ENCODE measurements at places on chromosomes 12 and 14.

DNA sequence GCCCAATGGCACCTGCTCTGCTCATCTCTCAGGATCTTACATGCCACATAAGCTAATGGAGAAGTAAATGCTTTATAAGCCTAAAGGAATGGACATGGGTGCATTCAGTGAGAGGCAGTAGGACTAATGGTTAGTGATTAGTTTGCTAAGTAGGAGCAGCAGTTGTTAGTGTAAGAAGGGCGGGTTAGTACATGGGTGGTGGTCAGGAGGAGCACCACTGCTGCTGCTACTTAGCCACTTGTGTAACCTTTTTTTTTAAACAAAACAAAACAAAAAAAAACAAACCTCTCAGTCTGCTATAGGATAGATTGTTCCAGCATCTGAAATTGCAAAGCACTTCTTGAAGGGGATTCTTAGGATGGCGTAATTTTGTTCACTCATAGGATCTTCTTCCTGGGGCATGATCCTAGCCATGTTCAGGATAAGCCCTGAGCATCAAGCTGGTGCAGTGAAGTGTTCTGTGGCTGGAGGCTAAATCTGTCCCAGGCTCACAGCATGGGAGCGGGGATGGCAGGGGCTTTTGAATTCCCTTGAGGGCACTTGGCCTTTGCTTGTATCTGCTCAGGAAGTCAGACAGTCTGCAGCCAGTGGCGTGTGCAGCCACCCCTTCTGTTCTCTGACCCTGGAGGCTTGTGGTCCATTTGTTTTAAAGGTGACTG lies 63.6 kb downstream of the CHST11 start:
- DNase-seq = no peak

- no peak for DNase-seq
Observed at GRCh38 chr12:29744365-29744764, 39.4 kb downstream of the TMTC1 start.

DNA sequence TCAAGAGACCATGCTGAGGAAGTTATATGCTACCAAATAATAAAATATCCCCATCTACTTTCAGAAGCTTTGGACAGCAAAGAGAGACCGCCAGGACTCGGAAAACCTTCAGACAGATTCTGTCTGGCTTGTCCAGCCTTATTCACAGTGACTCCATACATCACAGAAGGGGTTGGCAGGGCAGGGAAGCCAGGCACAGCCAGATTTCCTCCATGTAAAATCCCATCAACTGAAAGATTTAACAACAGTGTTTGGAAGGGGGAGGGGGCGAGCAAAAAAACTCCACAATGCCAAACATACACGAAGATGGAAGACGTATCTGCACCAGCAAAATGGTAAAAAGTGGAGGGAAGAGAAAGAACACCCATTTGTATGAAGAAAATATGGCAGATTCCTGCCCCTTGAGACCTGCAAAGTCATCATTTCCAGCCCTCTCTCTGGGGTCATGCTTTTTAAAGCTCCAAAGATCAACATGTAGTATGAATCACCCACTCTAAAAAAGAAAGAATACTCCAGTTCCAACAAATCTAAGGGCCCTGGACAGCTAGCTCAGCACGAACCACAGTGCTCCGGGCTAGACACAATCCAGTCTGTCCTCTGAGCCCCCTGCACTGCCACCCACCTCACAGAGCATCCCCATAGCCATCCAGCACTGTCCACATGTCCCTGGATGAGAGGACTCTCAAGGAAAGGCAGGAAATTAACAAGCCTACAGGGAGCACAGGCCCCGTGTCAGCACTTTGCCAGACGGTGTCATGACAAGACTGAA lies 116.4 kb downstream of the DICER1 start:
- DNase-seq = no peak

GRCh38 chr12:113097716-113098440 lies 37.7 kb downstream of the RASAL1 start:
- no peak for DNase-seq

DNA sequence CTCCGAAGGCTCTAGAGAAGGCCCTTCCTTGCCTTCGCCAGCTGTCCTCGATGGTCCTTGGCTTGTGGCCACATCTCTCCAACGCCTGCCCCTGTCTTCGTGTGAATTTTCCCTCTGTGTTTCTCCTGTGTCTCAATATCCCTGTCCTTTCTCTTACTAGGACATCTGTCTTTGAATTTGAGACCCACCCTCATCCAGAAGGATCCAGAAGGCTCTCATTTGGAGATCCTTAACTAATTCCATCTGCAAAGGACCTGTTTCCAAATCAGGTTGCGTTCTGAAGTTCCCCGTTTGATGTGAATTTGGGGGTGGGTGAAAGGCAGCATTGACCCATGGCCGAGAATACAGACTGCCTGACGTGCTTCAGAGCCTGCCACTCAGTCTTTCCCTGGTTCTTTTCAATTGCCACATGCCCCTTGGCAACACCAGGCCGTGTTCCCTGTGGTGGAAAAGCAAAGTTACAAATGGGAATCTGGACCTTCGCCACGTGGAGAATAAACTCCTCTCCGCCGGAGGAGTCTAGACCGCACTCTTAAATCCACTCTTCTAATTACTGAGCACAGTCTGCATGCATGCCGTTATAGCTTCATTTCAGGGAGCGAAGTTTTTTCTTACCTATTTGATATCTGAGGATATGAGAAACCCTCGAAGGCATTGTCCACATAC lies 158.8 kb downstream of the TMEM132C start:
- DNase-seq = no peak

GRCh38 chr14:78232231-78233000 lies 62.2 kb downstream of the NRXN3 start:
- no peak for DNase-seq

- no peak for DNase-seq
Observed at GRCh38 chr12:24198070-24198469, 248.6 kb upstream of the SOX5 start.

GRCh38 chr14:28294834-28295440 lies 471.6 kb upstream of the FOXG1 start:
- DNase-seq = peak; percentile 42

DNA sequence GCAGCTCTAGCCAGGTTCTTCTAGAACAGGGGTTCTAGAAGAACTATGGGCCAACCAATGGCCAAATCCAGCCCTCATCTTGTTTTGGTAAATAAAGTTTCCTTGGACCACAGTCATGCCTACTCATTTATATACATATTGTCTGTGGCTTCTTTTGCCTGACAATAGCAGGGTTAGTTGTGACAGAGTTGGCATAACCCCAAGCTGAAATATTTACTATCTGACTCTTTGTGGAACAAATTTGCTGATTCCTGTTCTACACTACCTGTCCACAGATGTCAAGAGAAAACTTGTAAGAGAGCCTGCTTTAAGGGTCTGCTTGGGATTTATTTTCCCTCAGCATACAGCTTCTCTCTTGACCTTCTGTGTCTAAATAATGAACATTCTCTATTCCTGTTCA lies 289.0 kb downstream of the KSR2 start:
- no peak for DNase-seq

- DNase-seq = no peak
Observed at GRCh38 chr12:80864046-80864735, 73.5 kb downstream of the LIN7A start.

- peak; percentile 100 for DNase-seq
Observed at GRCh38 chr14:84643446-84643845, 886.5 kb upstream of the FLRT2 start.

DNA sequence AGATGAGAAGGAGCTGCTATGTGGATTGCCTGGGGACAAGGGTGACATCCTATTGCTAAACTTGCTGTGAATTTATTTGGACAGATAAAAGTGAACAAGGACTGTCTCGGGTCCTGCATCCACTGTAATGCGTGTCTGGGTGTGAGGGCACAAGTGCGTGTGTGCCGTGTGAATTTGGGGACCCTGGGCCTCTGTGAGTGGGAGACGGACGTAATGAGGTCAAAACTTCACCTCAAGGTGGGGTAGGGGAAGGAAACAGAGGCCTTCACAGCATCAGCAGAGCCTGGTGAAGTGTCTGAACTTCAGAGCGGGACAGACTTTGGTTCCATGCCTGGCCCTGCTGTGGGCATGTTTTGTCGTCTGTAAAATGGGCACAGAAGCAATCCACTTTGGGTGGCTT lies 14.8 kb downstream of the ASB2 start:
- DNase-seq = no peak

DNA sequence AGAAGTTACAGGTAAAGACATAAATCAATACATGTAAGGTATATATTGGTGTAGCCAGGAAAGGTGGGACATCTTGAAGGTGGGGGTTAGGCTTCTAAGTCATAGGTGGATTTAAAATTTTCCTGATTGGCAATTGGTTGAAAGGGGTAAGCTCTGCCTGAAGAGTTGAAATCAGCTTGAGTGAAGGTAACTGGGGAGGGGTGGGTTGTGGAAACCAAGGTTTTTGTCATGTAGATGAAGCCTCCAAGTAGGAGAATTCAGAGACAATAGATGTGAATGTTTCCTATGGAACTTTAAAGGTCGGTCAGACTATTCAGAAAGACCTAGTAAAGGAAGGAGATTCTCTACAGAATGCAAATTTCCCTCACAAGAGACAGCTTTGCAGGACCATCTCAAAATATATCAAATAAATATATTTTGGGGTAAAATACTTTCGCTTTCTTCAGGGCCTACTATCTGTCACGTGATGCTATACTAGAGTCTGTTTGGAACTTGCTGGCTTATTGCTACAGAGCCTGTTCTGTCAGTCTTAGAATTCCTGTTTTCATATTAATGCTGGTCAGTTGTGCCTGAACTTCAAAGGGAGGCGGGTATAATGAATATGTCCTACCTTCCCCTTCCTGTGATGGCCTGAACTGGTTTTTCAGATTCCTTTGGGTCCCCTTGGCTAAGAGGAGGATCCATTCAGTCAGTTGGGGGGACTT lies 20.6 kb upstream of the SPATA7 start:
- no peak for DNase-seq

DNA sequence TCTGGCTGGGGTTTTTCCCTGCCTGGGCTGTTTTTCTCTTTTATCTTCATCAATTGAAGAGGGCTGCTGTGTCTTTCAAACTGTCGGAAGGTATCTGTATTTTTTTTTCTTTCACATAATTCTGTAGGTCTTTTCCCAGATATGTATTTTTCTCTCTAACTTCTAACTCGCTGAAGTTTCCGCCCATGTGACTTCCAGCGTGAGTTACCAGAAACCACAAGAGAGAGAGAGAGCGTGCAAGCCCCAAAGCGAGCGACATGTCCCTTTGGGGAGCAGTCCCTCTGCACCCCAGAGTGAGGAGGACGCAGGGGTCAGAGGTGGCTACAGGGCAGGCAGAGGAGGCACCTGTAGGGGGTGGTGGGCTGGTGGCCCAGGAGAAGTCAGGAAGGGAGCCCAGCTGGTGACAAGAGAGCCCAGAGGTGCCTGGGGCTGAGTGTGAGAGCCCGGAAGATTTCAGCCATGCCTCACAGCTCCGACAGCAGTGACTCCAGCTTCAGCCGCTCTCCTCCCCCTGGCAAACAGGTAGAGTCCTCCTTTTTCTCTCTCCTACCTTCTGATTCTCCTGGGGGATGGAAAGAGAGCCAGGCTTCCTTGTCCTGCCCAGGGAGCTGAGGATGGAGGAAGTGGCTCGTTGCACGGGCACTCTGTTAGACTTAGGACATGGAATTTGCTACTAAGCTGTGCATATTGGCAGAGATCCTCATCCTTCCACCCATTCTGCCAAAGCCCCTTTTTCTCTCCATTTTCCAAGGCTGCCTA lies at the start of gene BATF:
Gene BATF (plus strand): TSS at position 246 of the 759 bp plus-strand sequence. CDS start 214 bp downstream, at position 460.
- no peak for DNase-seq

GRCh38 chr14:102363182-102363943 lies 622 bp downstream of the TECPR2 start:
- peak; percentile 17 for DNase-seq

DNA sequence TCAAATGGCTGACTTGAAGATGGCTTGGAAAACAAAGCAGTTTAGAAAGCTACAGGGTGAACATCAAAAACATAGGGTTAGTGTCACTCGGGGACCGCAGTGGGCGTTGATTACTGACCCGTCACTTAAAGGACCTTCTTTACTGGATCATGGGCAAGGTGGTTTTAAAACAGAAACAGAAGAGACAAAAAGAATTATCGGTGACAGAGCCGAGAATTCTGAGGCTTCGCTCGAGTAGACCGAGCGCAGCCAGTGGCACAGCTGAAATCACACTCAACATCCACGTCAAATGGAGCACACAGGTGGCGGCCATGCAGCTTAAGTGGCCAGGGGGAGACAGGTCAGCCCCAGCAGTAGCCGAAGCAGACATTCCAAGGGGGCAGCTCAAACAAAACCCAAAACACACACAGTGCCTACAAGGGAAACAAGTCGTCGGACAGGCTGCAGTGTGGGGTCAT lies 17.3 kb downstream of the SNRNP35 start:
- no peak for DNase-seq

GRCh38 chr12:63997198-63997597 lies 152.7 kb downstream of the SRGAP1 start:
- DNase-seq = no peak

DNA sequence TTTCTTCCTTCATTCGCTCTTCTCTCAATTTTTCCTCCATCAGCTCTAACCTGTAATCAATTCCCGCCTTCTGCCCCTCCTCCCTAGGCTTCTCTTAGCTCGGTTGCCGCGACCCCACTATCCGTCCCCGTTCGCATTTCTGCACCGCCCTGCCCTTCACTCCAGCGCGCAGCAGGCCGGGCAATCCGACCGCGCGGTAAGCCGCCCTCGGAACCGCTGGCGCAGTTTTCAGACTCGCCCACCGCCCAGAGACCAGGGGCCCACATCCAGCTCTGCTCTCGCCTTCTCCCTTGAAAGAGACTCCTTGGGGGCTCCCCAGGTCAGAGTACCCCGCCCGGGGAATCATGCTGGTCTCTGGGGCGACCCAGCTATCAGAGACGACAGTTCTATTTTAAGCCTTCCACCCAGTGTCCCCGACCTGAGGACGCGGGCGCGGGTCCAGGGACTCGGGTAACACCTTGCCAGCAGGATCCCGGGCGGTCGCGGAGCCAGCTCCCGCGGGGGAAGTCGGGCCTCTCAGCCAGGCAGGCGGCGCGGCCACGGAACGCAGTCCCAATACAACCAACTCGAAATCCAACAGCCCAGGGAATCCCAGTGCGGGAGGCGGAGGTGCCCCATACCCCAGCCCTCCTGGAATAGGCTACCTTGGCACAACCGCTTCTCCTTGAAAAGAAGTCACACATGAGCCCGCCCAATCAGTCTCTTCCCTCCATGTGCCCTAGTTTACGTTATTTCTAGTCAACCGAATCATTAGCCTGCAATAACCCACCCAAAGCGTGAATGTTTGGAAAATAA lies 5.7 kb upstream of the SLC38A4 start:
- no peak for DNase-seq

DNA sequence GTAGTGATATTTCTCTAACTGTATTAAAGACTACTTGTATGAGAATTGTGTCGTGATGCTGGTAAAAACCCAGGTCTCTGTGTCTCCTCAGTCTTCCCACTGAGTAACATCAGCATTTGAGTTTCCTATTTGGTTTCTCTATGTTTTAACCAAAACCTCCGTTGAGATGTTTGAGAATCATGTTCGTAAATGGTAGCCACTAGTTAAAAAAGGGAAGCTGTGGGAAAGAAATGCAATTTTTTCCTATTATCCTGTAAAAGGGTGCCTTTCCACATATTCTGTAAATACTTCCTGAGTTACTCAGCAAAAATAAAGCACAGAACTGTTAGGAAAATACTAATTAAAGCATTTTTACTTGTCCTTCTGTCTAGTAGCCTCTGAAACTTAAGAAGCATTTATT lies 7.0 kb downstream of the CLEC1B start:
- DNase-seq = no peak

Data from NCI-H748 treated with DMSO at 0.1 percent for 48 hours (cell line).